ENCODE measurements at places on chromosomes 7 and 10.
A peak's percentile ranks its signal among the peaks of the same experiment; 100 is the strongest.

GRCh38 chr10:50275650-50276235 is 24.4 kb upstream of the ASAH2 start:
- peak; percentile 18 for DNase-seq

GRCh38 chr7:2632733-2633537 is 1.1 kb downstream of the TTYH3 start:
- peak; percentile 70 for DNase-seq

DNA sequence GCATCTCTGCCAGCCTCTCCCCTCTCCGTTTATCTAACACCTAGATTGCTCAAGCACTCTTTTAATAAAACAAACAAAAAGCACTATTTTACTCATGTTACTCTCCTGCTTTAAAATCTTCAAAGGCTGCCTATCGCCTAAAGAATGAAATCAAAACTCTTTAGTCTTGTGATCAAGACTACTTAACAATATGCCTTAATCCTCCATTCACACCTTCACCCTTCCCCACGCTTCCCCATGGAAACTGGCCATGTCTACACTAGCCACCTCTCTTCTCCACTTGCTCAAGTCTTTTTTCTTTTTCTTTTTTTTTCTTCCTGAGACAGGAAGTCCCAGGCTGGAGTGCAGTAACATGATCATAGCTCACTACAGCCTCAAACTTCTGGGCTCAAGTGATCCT is 47.8 kb upstream of the TMEM213 start:
- DNase-seq: no peak

DNA sequence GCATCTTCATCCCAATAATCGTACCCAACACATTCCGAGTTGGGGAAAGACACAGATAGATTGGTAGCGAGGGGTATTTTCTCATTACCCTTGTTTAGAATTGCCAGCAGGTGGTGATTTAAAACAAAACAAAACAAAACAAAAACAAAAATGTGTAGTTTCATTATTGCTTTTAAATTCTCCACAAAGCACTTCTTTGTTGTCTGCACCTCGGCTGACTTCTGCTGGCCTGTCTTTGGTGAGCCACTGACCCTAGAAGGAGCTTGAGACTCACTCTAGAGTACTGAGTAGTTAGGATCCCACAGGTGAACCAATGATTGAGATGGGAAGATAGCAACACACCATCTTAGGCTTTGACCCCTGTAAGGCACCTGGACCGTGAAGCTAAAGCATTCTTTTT is 105.4 kb upstream of the BET1 start:
- no peak for DNase-seq

DNA sequence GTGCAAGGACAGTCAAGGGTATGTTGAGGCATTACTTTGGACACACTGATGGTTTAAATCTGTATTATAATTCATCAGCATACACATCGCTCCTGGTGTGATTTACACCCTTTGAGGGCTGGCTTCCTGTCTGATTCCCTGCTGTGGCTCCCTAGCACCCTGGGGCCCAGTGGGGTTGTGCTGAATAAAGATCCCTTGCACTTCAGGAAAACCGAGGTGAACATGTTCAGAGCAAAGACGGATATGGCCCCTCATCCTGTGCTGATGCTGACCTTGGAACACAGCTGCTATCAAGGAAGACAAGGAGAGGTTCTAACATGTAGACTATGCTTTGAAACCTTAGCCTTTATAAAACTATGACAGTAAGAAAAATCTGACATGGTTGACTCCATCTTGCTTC is 84.6 kb upstream of the UNC5B start:
- no peak for DNase-seq

DNA sequence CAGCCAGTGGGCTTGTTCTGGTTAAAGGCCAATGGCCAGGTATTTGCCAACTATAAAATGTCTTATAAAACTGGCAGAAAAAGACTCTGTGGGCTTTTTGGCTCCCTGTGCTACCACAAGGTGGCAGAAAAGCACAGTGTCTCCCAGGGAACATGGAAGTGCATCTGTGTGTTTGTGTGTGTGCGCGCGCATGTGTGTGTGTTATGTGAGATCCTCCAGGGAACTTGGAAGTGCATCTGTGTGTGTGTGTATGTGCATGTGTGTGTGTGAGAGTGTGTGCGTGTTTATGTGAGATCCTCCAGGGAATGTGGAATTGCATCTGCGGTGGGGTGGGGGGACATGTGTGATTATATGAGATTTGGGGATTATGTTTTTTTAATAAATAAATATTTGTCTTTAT is 30.2 kb upstream of the ABI1 start:
- DNase-seq: peak; percentile 83

DNA sequence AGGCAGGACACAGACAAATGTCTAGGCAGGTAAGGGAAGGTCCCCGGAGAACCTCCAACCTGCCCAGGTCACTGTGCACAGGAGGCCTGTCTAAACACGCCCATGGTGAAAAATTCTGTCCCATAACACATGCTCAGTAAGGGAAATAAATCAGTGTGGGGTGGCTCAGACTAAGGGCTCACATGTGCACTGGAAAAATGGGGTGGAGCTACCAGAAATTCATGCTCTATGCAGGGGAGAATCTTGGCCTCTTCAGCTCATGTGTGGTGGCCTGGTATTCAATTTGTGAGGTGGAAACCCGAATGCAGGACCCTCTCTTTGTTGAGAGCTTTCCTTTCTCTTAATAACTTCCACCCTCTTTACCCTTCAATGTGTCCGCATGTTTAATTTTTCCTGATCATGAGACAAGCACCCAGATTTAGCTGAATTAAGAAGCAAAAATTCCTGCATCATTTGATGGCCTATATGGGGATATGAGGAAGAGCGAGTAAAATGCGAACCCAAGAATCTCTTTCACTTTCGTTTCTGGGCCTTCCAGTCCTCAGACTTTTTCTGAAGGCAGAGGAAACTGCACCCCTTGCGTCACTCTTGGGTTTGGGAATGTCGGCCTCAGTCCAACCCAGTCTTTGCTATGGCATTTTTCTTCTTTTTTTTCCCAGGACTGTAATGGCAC is 163.2 kb downstream of the DGKB start:
- no peak for DNase-seq

DNA sequence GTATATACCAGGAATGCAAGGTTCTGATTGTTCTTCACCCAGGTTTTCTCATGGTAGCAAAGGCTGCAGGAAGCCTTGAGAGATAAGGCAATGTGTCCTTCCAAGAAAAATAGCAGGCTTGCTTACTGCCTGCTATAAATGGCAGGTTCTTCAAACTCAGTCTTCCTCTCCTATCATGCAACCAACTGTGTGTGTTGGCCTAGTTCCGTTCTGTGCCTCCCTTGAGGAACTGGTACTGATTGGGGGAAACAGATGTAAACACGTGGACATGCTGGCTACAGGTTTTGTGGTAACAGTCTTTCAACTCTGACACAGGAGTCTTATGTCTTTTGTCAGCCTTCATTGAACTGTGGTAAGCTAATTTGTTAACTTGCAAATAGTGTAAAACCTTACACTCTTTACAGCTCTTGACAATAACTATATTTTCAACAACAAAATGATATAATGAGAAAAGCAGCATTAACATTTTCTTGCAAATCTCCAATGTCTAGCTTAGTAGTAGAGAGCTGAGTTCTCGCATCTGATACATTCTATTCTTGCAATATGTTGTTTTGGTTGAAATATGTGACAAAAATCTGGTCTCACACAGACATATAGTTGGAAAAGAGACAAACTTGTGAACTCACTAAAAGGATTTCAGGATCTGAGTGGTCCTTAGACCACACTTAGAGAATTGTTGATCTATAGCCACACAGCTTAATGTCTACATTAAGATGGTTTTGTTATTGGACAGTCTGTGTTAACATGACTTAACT is 54.7 kb upstream of the LSM8 start:
- no peak for DNase-seq

DNA sequence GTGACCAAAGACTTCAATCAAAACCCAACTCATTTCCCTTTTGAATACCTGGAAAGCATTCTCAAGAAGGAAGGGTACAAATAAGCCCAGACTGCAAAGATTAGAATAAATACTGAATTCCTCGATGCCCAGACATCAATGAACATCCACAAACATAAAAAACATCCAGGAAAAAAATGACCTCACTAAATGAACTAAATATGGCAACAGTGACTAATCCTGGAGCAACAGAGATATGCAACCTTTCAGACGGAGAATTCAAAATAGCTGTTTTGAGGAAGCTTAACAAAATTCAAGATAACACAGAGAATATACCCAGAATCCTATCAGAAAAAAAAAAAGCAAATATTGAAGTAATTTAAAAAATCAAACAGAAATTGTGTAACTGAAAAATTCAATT is 43.2 kb downstream of the PCLO start:
- DNase-seq: peak; percentile 21

- DNase-seq: no peak
Measured at GRCh38 chr10:97740613-97741012, 3.7 kb downstream of the ZFYVE27 start.

DNA sequence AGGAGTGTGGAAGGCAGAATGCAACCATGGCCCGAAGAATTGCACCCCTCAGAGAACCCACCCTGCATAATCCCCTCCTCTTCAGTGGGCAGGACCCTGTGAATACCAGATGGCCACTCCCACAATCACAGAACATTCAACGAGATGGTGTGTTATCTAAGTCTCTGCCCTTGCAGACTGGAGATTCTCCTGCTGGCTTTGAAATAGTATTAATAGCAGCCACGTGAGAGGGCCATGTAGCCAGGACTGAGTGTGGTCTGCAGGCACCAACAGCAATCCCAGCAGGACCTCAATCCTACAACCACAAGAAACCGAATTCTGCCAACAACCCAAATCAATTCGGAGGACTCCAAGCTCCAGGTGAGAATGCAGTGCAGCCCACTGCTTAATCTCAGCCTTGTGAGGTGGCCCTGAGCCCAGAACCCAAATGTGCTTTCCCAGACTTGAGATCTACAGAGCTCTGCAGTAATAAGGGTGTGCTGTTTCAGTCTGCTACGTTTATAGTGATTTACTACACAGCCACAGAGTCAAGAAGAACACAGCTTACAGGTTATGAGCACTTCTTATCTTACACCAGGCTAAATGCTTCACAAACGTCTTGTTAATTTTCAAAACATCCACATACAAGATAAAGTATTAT is 72.1 kb downstream of the VOPP1 start:
- DNase-seq: no peak

DNA sequence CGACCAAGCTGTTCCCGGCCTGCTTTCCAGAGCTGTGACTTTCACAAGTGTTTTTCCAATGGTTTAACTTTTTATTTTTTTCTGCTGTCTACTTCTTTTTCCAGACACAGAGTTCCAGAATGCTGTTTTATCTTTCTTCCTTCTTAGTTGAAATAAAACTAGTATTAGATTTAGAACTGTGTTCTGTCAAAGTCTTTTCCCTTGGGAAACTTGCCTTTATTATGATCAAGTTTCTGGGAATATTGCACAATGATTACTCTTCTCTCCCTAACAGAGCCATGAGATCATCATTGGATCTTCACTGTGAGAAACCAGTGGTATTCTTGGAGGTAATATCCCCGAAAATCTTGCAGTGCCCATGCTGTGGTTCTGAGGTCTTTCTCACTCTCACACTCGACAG is 104.9 kb upstream of the KCND2 start:
- DNase-seq: peak; percentile 9

DNA sequence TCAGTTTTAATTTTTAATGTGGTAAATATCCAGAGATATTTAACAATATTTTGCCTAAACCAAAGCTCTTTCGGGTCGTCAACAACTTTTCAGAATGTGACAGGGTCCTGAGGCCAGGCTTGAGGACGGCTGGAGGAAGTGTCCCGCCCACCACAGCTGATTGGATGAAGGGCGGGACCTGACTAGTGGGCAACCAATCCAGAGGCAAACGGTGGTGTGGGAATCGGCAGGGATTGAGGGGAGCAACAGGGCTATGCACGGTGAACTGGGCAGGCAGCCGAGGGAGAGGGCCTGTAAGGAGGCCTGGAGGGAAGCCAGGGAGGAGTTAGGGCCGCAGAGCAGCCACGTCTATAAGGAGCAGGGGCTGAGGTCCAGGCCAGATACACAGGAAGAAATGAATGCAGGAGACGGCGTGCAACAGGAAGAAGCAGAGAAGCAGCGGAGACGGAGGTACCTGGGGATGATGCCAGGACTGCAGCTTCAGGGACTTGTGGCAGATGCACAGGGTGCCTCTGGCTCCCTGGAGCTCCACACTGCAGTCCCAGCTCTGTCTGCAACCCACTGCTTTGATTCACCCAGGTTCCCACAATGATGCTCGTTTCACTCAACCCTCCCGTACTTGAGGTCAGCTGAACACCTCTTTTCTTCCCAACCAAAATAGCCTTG is 46.1 kb upstream of the ZMIZ1 start:
- DNase-seq: peak; percentile 45

GRCh38 chr7:143909863-143910262 is 7.9 kb upstream of the TCAF1 start:
- no peak for DNase-seq

DNA sequence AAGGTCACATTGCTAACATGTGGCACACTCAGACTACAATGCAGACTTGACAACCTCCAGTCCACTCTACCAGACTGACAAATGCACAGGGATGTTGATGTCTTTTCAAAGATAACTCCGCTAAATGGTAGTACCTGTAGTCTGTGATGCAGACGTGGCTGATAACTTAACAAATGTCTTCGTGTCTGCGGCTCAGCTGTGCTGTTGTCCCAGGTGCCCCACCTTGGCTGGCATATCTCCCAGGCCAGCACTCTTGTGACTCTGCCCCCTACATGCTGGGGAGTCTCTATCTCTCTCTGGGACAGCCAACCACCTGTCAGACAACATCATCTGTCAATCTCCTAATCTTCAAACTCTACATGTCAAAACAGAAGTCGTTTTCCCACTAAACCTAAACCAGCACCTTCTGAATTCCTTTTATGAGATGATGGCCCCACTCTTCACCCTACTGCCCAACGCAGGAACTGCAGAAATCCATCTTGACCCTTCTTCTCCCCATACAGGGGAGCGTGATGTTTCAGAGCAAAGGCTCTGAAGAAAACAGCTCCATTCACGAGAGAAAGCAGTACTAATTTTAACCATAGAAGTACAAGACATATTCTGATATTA is 156.4 kb downstream of the USP6NL start:
- DNase-seq: no peak

- no peak for DNase-seq
Measured at GRCh38 chr10:77400033-77400432, 237.6 kb downstream of the KCNMA1 start.

DNA sequence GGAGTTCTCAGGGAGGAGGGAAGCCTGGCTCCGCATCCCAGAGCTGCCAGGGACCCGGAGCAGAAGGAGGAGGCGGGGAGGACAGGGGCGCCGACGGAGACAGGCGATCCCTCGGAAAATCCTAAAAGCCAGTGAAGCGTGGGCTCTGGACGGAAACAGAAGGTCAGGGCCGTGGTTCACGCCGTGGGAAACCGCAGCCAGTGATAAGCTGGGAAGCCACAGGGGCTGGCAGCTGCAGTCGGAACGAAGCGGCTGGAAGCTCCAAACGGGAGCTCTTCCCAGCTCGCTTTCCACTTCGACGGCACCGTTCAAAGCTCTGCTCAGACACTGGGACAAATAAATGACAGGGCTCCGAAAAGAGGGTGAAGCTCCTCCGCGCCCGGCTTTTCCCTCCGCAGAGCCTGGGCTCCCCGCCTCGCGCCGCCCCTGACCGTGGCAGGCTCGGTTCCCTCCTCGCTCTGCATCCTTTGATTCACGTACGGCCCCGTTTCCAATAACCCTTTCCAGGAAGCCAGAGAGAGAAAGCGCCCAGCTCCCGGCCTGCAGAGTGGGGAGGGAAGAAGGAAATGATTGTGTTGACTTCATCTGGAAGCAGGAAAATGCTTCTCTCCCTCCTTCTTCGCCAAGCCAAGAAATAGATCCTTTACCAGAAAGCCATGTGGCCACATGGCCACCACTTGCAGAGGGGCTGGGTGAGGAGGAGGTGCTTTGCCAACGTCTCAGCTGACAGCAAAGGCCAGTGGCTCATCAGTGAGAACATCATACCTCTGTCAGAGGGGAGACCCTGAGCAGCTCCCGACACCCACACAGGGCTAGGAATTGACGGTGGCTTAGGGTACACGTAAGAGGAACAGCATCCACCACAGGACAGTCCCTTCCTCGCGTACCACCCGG is 57.4 kb downstream of the ADRB1 start:
- DNase-seq: peak; percentile 58

All from iris pigment epithelial cell (primary cell).